Sigmoid colon (tissue), 7 donors: ENCODE measurements at places on chromosomes 7 and 10. TPM values are rescaled to one million over a fixed set of nuclear protein-coding genes. Genes with fewer than 3 reads are reported as not detected.

DNA sequence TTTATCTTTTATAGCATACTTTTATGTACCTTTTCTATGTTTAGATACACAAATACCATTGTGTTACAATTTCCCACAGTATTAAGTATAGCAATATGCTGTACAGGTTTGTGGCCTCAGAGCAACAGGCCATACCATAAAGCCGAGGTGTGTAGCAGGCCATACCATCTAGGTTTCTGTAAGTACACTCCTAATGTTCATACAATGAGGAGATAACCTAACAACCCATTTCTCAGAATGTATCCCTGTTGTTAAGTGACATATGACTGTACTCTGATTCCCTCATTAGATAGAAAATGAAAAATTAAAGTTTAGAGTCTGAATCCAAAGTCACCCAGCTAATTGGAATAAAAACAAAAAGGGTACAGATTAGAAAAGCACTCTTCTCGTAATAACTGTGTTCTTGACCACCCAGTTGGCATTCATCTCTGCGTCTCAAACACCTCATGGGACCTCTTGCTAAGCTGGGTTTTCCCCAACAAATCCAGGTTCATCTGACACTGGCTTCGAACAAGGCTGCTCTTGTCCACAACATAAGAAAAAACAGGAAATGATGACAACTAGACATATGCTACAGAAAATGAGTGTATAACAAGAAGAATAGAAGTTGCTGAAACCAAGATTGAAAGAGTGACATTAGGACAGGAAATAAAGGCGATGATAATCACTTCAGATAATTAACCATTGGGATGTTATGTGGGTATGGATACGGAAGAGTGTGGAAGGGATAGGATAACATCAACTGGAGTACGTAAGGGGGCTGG, 1.4 kb downstream of the NDUFB8 start:
- DNase-seq = no peak

DNA sequence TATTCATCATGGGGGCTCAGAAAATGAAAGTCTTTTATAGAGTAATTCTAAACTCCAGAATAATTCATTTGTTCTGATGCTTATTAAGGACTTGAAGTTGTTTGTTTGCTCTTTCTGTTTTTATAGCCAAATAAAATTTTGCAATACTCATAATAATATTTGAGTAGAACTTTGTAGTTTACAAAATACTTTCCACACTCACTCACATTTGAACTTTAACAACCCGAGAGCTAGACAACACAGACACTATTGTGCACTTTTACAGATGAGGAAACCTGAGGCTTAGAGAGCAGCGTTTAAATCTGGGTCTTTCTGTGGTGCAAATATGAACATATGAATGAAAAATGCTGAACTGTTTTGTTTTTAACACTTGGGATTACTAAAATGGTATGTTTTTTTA, 126.8 kb downstream of the KAT6B start:
- DNase-seq = no peak

DNA sequence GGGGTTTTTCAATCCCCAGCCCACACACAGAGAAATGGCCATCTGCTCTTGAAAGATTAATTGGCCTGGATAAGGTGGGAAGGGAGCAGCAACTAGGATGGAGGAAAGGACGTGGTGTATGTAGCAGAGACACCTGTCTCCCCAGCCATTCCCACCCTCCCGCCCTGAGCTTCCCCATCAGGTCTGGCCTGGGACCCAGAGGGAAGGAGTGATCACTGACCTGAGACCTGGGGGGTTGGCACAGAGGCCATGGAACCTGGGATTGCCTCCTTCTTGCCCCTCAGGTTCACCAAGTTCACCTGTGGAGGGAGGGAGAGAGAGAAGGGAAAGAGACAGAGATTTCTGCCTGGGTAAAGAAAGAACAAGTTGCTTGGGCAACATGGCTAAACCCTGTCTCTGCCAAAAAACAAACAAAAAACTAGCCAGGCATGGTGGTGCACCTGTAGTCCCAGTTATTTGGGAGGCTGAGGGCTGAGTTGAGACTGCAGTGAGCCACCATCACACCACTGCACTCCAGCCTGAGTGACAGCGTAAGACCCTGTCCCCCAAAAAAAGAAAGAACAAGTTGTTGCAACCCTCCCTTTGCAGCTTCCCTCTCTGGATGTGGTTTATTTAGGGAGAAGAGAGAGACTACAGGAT, 11.3 kb upstream of the TRPV6 start:
- no peak for DNase-seq

DNA sequence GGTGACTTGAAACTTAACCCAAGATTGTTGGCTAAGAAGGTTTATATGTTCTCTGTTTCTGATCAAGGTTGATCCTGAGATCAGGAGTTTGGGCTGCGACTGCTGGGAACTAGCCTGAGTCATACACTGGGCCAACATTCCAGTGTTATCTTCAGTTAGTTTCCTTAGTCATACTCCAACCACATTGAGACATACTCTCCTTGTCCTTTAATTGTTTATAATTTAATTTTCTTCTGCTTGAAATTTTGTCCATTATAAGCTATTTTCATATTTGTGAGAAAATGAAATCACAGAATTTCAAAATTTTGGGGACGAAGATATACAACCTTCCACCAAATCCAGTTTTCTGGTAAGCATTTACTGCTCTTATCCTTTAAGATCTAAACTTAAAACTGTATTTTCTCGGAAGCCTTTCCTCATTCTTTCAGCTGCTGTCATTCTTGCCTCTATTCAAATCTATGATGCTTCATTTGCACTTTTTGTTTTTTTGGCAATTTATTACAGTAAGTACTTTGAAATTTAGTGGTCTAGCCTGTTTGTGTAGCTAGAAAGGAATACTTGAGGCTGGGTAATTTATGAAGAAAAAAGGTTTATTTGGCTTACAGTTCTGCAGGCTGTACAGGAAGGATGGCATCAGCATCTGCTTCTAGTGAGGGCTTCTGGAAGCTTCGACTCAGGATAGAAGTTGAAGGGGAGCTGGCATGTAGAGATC, 63.4 kb upstream of the POT1 start:
- DNase-seq = no peak

GRCh38 chr7:3998060-3998459, 684.0 kb upstream of the FOXK1 start:
- DNase-seq = no peak

- no peak for DNase-seq
These were observed 16.7 kb downstream of the SKIDA1 start for GRCh38 chr10:21508706-21509331.

GRCh38 chr10:67036808-67037207, 111.0 kb downstream of the LRRTM3 start:
- no peak for DNase-seq

DNA sequence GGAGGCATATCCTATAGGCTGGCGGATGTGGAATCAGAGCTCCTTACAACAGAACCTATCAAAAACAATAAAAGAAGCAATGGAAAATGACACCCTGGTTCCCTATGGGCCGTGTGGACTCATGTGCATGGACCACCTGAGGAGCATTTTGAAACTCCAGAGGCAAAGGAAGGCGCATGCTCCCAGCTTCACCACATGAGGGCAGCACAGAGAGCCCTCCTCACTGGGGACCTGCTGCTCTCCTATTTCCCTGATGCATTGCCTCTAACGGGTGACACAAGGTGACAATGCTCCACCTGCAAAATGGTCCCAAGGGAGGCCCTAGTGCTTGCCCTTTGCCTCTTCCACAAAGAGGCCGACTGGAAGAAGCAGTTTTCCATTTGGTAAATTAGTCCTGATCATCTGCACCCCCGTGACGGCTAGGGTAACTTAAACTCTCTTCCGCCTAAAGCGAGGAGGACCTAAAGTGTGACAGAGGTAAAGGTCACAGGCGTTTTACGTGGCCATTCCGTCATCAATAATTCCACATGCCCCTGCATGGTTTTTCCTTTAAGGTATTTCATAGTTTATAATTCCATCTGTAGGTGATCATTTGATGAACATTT, 67.7 kb downstream of the GPAM start:
- no peak for DNase-seq

- no peak for DNase-seq
These were observed 407.1 kb upstream of the PFKP start for GRCh38 chr10:2660276-2660675.

- no peak for DNase-seq
These were observed 59.4 kb downstream of the USP6NL start for GRCh38 chr10:11551916-11552602.

DNA sequence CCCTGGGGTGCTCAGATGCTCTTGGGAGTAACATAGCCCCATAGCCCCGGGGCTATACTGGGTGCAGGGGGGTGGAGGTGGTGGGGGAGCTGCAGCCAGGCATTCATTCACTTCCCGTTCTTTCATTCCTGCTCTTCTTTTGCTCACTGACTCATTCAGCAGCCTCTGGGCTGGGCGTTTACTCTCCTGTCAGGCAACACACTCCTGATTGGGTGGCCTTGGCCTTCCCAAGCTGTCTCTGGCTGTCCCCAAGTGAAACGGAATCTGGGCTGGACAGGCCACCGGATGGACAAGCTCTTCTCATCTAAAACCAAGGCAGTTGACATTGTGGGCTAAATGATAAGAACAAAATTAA, 34.6 kb downstream of the CHST3 start:
- peak; percentile 86 for DNase-seq

GRCh38 chr7:114086914-114087652, 168.3 kb upstream of the PPP1R3A start:
- peak; percentile 69 for DNase-seq

DNA sequence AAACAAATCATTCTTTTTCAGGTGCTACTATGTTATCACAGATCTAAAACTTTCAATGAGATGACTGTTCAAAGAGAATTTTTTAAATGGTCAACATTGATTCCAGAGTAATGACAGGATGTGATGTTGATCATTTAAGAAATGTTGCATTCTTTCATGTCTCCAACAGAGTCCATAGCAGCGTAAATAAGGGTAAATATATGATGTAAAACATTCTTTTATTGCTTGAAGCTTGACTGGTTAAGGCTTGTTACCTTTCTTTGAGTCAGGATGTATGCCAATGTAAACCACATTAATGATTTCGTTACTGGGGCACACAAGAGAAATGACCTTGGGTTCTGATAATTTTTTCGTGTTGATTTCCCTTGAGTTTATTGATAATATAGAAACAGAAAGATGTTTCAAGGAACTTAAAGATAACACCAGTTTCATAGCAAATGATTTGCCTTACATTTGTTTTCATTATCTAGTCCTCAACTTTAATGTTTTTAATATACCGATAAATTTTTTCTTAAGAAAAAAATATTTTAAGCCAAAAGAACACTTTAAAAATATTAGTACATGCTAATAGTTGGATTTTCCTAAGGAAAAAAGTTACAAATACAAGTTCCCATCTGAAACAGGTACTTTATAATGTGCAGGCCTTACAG, 3.5 kb downstream of the STK17A start:
- no peak for DNase-seq

Gene ZNF37A
- 19.3 TPM for total RNA-seq

Gene NPC1L1
- 0.54 TPM for total RNA-seq

Gene NUTM2B
- total RNA-seq = 0.82 TPM

Gene AKR1D1
- not detected for total RNA-seq

Gene MYO3A
- total RNA-seq = not detected
